Activated CD8-positive, alpha-beta memory T cell treated with anti-CD3 and anti-CD28 coated beads for 1 hour (primary cell): ENCODE measurements at places on chromosomes 1 and 21.

DNA sequence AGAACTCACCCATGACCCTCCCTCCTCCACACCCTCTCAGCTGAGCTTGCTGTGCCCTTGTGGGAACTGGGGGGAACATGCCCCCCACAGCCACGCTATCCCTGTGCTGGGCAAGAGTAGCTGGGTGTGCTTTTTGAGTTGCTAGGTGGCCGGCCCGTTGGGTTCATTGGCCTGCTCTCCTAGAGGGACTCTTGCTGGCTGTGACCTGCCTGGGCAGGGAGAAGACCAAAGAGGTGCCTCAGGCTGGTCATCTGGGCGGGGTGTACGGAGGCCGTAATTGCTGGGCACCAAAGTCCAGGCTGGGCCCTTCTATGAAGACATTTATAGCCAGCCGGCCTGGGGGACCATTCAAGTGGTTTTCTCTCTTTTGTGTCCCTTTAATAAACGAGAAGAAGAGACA lies 138.3 kb upstream of the ZBTB40 start:
- DNase-seq, result no peak

DNA sequence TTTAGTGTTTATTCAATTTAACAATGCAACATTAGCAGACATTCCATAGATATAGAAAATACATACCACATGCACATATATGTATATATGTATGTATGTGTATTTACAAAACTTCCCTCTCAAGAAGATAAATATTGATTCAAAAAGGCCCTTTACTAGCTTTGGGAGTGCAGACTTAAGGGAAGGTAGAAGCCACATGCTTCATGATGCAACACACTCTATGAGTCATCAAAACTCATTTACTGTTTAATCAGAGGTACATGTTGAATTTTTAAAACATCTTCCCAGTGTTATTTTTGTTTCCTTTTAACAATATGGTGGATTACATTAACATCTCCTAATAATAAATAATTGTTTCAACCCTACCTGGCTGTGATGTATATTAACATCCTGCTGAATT lies 61.4 kb upstream of the KIRREL1 start:
- DNase-seq, result no peak

- DNase-seq, result no peak
These were observed 75.4 kb downstream of the TENT5C start for GRCh38 chr1:117681093-117681900.

DNA sequence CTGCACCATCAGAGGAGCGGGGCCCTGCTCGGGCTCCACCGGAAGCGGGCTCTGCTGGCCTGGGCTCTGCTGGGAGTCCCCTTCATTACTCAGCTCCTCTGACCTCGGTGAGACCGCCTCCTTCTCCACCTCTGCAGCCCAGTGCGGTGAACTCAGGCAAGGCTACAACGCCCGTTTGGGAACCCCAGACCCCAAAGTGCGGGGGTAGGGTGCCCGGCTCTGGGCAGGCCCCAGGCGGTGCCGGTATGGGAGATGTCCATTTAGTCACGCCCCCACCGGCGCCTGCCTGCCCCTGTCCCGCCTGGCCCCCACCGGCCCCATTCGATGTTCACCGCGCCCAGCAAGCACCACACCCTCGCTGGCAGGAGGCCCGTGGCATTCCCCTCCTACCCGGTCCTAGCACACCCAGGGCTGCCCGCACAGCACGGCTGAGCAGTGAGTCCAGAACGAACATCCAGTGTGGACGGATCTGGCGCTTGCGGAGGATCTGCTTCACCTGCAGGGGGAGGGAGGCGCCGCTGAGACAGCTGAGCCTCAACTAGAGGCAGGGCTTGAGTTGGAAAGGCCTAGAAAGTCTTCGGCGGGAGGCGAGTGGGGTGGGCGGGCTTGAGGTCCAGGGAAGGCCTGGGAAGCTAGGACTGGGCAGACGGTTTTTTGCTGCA lies 10.0 kb downstream of the MAP3K6 start:
- DNase-seq, result peak; percentile 20

DNA sequence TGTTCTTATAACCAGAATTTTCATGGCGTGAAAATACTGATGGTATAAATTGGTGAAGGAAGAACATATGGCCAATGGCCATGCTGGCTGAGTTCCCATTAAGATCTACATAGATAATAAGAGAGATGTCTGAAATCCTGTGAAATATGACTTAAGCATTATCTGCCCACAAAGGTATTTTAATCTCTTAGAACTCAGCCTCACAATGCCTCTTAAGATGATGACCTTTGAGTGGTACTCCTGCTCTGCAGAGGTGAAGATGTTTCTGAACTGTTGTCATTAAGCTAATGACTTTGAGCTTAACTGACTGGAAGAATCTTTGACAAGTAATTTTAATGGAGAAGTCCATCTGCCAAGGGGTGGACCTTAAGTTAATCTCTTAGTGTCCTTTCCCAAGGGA lies 148.7 kb downstream of the ZNF326 start:
- DNase-seq, result no peak

- no peak for DNase-seq
These were observed 35.1 kb downstream of the ATP1A1 start for GRCh38 chr1:116408193-116408592.

DNA sequence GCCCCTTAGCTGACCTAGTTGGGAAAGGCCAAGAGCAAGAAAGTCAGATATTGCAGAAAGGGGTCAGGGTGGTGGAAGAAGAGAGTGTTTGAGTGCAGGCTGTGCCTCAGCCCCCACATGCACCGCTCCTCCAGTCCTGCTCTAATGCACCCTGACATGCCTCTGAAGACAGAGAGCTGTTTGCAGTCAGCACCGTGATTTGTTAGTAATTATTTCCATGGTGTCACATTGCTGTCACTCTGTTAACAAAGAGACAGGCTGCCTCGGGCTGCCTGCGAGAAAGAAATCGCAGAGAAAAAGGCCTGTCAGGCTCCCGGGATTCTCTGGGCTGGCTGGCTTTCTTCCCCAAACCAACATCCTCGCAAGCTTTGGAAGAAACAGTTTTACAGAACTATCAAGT lies 58.3 kb downstream of the ERI3 start:
- DNase-seq, result no peak

GRCh38 chr1:107196973-107197562 lies 56.2 kb downstream of the NTNG1 start:
- DNase-seq, result no peak

DNA sequence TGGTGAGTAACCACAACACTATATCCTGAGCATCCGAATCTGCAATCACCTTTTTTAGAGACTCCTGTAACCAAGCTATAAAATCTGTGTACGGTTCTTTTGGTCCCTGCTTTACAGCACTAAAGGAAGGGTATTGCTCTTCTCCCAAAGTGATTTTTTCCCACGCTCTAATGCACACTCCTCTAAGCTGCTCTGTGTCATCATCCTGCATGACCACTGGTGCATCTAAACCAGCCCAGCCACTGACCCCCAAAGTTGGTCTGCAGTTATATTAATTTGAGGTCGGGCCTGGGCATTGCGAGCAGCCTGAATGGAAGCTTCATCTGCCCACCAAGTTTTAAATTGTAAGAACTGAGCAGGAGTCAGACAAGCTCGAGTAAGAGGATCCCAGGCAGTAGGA lies 480.0 kb downstream of the PTPRU start:
- no peak for DNase-seq

GRCh38 chr1:96309783-96310182 lies 411.8 kb upstream of the PTBP2 start:
- DNase-seq, result no peak

DNA sequence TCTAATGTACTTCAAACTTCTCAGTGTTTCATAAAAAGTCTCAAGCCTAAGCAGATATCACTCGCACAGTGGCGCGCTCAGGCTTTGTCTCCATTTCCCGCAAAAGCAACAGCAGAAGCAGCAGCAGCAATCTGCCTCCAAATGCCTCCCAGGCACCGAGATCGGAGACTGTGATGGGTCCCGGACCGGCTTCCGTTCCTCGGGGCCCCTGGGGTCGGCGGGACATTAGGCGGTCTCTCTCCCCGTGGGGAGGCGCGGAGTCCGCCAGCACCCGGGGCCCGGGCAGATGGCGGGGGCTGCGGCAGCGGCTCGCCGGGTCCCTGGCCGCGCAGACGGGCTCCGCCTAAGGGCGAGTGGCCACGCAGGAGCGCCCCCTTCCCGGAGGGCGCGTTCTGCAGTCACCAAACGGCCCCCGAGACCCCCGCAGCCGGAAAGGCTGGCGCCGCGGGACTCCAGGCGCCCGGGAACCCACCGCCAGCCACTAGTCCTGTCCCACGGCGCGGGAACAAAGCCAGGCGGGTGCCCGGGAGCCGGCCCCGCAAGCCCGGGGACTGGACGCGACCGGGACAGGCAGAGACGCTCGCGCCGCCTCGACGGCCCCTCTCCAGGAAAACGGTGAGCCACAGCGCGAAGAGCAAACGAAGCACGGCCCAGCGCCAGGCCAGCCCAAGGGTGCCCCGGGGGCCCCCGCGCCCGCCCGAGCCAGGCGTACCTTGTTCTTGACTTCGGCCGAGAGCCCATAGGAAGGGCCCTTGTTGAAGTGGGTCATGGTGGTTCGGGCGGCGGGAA lies 590 bp downstream of the CNN3 start:
- no peak for DNase-seq

DNA sequence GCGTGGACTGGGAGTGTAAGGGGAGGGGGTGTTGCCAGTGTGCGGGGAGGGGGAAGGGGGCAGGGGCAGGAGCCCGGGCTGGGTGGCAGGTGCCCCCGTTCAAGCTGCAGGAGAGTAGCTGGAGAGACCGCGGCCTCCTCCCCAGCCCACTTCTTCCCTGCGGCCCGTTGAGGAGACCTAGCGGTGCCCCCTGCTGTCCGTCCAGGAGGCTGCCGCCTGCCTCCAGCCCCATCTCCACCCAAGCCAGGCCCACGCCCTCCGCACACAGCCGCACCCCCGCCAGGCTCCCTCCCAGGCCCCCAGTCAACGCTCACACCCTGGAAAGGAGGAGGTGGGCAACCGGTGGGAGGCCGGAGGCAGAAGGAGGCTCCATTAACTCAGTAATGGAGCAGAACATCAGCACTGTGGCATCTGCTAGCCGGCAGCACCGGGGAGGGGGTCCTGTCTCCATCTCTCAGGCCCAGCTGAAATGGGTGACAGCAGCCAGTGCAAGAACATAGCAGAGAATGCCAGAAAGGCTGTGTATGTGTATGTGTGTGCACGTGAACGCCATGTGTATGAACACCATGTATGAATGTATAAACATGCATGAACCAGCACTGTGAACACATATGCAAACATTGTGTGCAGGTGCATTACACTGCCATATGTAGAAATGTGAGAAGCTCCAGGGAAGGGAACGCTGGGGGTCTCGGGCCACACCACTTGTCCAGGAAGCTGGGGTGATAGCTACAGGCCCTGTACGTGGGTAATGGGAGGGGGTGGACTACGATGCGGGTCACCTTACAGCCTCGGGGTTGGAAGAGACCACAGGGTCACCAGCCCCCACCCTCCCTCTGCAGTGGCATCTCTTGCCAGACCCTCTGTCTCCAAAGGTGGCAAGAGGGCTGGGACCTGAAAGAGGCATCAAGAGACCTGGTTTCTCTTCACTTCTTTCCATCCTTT lies 84.6 kb downstream of the SYT2 start:
- no peak for DNase-seq

DNA sequence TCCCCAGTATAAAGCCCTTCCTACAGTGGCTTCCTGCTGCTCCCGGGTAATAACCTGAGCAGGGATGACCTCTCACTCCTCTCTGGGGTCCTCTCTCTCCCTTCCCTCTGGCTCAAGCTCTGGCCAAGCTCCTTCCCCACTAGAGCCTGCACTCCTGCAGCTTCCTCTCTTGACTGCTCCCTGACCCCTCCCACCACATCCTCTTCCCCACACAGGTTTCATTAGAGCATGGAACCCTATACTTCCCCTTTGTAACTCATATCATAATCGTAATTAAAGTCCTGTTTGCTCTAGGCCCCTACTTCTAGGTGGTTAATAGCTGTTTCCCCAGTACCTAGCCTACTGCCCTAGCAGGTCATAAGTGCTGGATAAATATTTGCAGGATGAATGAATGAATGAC lies 146.2 kb downstream of the C1orf21 start:
- no peak for DNase-seq

GRCh38 chr1:234479310-234479559 lies 256 bp upstream of the TARBP1 start:
- no peak for DNase-seq

- no peak for DNase-seq
These were observed 58.1 kb downstream of the PRKCZ start for GRCh38 chr1:2108213-2108876.

DNA sequence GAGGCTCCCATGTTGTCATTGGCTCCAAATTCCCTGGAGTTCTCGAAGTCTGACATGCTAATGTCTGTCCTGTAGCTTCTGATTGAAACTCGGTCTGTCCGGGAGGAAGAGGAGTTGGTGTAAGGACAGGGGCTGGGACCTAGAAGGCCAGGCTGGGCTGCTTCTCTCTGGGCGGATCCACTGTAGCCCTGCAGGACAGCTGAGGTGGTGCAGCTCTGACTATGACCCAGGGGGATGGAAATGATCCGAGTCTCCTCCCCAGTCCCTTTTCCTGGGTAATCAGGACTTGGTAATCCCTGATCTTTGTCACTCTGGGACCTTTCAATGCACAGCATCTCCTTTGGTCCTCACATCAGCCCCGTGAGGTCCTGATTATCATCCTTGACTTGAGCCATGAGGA lies 10.0 kb upstream of the FCMR start:
- DNase-seq, result no peak

DNA sequence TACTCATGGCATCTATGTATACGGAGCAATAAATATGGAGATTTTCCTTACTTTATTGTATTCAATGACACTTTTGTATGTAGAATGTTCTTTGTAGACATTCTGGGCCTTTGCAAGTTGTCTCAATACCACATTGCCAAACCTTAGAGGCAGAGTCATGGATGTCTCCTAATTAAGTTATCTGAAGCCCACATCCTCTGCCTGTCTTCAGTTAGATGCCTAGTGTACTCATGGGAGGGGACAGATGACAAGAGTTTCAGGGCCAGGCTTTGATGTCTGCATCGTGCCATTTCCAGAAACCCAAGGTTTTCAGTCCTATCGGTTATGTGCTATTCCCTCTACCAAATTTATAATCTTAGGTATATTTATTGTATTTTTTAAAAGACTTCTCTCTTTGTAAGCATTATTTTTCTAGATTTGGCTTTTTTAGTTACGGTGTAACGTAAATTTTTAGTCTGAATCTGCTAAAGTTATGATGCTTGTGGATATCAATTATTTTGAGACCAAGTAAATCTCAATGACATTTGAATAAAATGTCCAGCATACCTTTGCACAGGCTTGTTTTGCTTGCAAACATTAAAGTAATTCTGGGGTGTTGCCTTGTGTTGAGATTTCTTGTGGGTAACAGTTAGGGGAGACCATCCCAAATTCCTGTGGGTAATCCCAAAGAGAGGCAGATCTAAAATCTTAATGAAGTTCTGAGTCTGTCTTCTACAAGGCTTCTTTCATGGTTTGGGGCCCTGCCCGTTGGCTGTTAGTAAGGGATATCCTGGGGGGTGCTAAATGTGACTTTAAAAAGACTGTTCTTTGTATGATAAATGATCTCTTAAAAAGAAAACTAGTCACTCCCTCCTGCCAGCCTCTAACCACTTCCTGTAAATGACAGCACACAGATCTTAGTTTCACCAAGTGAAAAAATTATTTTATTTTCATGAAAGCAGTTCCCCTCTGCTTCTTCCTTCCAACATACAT lies 8.0 kb upstream of the MACF1 start:
- no peak for DNase-seq
